Glomerular endothelial cell (primary cell): ENCODE measurements at places on chromosomes 12 and 14.

GRCh38 chr12:3598896-3599860, 108.2 kb downstream of the PRMT8 start:
- DNase-seq: no peak

GRCh38 chr12:120583478-120584030, 2.4 kb upstream of the POP5 start:
- no peak for DNase-seq

- DNase-seq: peak; percentile 94
Measured at GRCh38 chr12:6764011-6764828, 1.9 kb upstream of the PTMS start.

GRCh38 chr12:46217541-46218321, 51.1 kb downstream of the SLC38A1 start:
- DNase-seq: no peak

DNA sequence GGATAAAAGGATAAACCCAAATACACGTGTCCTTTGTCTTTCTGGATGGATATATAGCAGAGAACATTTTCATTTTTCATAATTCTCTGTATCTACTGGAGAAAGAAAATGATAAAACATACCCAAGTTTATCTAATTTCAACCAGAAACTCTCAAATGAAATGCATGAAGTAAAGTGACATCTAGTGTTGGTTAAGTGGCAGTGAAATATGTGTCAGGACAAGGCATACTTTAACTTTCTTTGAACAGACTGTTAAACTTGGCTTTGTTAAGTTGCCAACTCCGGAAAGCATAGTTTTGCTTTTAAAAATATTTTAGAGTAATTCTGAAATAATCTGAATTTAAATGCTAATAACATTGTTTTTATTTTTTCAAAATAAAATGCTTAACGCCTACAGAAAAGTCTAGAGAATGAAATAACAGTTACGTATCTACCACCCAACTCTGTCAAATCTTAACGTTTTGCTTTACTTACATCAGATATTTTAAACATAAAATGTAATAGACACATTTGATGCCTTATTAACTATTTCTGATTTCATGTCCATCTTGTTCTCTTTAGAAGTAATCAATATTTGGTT, 25.2 kb upstream of the NTN4 start:
- no peak for DNase-seq

DNA sequence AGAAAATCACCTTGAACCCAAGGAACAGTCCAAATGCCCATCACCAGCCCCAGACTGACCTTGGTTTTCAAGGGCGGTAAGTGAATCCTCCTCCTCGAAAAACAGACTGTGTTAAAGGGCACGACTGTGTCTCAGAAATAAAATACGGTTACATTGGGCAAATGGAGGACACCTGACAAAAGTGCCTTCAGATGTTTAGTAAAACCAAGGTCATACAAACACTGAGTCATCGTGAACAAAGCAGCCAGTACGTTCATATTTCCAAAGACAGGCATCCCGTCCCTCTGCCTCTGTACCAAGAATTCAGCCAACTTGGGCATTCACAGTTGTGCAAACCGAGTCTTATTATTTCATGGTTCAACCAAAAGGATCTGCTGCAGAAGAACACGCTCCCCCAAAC, 25.9 kb downstream of the FOXN3 start:
- DNase-seq: no peak

DNA sequence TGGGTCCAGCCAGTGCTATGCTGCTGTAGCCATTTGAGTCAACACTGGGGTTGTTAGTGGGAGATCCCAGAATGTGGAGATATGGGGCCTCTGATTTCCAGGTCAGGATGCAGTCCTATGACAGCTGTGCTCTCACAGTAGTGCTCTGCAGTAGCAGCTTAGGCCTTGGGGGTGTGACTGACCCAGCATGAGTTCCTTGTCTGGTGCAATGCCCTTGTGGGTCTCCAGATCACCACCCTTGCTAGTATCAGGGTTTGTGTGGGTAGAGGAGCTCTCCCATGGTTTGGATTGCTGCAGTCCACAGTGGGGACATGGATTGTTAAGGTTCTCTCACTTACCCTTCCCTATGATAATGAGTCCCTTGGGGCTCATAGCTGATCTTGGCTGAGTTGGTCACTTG, 113.7 kb downstream of the RAD51B start:
- no peak for DNase-seq

GRCh38 chr12:27824126-27824842, 44.2 kb upstream of the MANSC4 start:
- DNase-seq: no peak

DNA sequence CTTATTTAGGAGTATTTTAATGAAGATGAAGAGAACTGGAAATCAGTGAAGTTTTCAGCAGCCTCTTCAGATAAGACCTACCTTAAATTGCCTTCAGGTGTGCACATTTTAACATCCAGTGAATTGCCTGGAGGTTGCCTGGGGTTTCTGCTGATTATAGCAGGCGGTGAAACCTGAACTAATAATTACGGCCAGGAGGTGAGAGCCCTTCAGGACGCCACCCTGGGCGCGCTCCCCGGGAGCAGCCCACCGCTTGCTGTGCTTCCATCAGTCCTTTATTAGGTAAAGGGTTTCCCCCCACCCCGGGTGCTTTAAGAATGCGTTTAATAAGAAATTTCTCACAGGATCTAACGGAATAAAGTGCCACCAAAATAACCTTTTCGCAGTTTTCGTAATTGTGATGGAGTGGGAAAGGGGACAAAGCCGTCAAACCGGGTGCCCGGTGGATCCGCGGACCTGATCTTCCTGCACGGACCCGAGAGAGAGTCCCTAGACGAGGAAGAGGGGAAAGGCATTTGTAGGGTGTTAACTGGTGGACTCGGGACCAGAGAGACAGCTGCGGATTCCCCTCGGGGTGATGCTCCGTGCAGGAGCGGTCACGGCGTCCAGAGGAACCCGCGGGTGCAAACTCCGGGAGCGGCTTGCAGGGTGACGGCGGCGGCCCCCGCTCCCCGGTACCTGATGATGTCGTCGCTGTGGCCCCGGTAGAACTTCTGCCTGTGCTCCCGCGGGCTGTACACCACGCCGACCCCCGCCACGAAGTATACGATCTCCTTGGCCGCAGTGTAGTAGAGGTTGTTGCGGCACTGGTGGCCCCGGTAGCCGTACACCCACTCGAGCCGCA, 902 bp downstream of the EML5 start:
- no peak for DNase-seq

DNA sequence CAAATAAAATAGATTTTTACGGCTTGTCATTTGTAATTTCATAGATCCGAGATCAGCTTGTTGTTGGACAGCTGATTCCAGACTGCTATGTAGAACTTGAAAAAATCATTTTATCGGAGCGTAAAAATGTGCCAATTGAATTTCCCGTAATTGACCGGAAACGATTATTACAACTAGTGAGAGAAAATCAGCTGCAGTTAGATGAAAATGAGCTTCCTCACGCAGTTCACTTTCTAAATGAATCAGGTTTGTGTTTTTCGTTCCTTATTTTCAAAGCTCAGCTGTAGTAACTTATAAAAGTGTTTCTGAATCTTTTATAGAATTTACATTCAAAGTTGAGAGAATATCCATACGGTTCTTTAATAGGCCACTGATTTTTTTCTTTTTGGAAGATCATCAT, 89.1 kb downstream of the LRRK2 start:
- no peak for DNase-seq

DNA sequence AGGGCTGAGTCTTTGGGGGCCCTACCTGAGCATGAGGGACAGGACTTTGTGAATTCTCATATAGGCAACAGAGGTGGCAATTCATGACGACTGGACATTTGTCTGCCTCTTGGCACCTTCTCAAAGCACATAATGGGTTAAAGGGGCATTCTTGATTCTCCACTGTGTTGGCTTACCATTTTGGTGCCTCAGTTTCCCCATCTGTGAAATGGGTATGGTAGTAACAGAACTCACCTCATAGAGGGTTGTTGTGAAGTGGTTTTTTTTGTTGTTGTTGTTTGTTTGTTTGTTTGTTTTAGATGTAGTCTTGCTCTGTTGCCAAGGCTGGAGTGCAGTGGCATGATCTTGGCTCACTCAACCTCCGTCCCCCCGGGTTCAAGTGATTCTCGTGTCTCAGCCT, 106.0 kb downstream of the CHST11 start:
- DNase-seq: no peak

- peak; percentile 63 for DNase-seq
Measured at GRCh38 chr12:30794591-30795409, 40.0 kb upstream of the CAPRIN2 start.

- DNase-seq: no peak
Measured at GRCh38 chr14:55417955-55418354, 6.3 kb upstream of the ATG14 start.

- DNase-seq: no peak
Measured at GRCh38 chr14:32224737-32225377, 21.8 kb upstream of the RNU6-8 start.

GRCh38 chr12:131251336-131252101, 297.8 kb downstream of the ADGRD1 start:
- DNase-seq: no peak

- no peak for DNase-seq
Measured at GRCh38 chr12:128637642-128638606, 185.8 kb downstream of the SLC15A4 start.

DNA sequence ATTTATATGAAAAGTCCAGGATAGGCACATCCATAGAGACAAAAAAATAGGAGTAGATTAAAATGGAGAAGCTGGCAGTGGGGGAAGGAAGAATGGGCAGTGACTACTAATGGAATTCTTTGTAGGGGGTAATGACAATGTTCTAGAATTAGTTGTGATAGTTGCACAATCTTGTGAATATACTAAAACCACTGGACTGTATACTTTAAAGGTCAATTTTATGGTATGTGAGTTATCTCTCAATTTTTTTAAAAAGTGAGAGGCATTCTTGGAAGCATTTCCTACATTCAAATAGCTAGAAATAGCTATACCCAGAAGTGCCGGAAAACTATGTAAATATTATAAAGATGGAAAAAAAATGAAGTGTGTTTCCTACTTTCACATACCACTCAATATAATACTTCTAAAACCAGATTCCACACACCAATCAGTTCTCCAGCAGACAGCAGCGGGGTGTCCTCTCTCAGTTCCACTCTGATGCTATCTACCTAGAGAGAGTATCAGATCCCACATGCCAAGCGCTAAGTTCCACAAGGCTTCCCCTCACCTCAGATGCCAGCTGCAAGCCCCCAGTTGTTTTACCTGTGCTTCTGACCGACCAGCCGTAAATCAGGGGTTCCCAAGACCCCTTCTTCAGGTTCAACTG, 41.7 kb upstream of the NID2 start:
- no peak for DNase-seq

DNA sequence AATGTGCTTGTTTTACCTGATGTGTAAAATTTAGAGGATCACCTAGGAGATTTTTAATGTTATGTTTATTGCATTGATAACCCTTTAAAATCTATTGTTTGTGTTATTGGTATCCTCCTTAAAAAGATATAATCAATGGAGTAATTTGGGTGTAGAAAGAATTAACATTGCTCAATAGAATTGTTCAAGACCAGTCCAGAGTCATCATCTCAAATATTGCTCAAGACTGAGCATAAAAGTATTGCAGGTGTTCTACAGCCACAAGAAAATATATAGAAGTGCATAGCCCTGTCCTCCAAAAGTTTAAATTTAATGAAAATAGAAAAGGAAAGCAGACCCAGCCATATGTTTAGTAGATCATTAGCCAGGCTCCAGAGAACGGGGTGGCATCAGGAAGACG, 102.5 kb upstream of the ARID2 start:
- DNase-seq: no peak

DNA sequence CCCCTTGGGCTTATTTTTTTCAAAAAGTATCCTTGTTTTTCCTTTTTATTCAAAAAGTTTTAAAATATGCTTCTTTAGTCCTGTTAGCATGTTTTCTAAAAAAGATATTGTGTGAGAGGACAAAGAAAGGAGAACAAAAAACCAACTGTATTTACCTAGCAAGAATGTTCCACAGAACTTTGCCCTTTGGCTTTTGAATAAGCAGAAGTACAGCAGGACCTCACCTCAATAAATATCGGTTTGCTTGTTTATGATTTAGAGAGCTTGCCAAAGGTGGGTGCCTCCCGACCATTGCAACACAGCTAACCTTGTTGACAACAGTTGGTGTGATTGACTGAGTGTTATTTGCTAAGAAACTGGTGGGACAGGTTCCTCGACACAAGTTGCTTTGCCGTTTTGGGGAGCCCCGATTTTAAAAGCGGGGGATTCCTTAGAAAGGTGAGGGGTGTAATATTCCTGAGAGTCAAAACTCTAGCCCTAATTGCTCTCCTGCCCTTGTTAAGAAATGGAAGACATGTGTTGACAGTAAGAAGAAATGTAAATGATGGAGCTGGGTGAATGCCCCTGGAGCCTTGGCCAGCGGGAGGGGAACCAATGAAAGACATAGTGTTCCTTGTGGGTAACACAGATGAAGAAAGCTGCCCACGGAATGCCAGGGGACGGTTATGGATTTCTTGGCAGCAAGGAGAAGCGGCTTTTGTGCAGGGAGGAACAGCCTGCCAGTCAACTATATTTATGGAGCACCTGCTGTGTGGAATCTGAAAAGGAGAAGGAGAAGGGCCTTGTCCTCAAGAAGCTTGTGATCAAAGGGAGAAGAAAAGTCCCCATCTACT, 13.7 kb downstream of the MYBPC1 start:
- DNase-seq: no peak

DNA sequence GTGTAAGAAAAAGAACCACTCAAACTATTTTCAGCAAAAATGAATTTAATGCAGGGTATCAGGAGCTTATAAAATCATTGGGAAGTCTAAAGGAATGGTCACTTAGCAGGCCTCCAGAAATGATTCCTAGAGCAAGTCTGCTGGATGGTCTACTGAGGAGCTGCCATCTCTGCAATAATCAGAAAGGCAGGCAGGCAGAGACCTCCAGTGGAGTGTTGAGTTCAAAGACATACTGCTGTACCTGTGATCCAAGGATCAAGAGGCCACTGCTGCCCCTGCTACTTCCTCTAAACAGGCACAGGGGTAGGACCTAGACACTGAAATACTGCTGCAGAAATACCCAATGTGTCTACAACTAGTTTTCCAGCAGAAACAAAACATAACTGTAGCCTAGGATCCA, 14.5 kb upstream of the KICS2 start:
- DNase-seq: no peak

DNA sequence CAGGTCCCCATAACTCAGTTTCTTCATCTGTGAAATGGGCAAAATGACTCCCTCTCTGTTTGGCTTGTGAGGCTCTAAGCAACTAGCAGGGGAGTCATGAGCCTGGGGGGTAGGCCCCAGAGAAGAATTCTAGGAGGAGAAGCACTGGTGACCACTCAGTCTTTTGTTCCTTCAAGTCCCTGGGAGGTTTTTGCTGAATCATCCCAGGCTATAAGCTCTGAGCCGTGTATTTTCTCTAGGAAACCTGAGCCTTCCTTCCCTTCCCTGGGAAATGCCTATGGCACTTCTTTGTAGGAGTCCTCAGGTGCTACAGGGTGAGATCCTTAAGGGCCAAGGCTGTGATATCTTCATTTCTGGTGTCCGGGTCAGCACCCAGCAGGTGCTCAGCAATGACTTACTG, 4.5 kb downstream of the RPH3A start:
- no peak for DNase-seq
